ENCODE measurements at places on chromosomes 1 and 21.

DNA sequence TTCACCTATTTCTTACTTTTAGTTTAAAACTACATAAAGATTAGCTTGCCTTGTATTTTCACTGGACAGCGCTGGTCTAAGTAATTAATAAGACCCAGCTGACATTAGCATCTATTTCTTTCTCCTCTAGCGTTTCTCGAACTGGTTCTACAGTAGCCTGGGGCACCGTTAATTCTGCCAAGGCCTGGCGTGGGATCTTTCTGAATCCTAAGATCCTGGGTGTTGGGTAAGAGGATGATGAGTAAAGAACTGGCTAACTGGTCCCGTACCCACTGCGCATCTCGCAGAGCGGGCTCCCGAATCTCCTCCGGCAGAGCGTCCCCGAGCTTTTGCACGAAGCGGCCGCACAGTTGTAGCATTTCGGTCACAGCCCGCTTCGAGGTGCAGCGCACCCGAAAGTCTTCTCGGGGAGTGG, 309 bp downstream of the NSL1 start:
- no peak for DNase-seq

GRCh38 chr1:14247666-14248065, 350.8 kb upstream of the KAZN start:
- DNase-seq: no peak

- no peak for DNase-seq
These were observed 67.1 kb upstream of the PGBD5 start for GRCh38 chr1:230493264-230493663.

DNA sequence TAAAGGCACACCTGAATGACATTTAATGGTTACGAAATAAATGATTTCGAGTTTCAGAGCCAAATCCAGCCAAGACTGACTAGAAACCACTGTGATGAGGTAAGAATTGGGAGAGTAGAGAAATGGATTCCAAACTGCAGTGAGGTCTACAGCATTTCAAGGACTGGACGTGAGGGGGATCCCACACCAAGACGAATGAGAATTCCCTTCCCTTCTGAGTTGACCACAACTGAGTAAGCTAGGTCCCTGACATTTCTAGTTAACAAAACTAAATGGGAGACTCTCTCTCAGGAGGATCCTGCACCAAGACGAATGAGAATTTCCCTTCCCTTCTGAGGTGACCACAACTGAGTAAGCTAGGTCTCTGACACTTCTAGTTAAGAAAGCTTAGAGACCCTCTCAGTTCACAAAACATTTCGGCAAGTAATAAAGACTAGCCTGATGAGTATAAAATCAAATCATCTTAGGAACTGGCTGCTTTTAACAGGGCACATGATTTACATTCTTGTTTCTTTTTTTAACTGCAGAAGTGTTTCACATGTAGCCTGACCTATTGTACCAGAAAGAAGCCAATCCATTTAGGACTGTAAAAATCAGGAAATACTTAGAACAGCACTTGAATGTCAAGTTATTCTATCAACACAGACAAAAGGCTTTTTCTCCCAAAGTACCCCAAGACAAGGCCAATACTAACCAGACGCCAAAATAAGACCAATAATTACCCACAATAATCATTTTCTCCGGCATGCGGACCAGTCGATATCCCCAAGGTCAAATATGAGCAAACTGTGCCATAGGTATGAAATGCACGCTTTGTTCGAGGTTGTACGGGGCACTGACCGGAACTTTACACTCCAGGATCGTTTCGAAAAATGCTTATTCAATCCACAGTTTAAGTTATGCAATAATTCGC, 1.4 kb upstream of the SPATA1 start:
- peak; percentile 23 for DNase-seq

DNA sequence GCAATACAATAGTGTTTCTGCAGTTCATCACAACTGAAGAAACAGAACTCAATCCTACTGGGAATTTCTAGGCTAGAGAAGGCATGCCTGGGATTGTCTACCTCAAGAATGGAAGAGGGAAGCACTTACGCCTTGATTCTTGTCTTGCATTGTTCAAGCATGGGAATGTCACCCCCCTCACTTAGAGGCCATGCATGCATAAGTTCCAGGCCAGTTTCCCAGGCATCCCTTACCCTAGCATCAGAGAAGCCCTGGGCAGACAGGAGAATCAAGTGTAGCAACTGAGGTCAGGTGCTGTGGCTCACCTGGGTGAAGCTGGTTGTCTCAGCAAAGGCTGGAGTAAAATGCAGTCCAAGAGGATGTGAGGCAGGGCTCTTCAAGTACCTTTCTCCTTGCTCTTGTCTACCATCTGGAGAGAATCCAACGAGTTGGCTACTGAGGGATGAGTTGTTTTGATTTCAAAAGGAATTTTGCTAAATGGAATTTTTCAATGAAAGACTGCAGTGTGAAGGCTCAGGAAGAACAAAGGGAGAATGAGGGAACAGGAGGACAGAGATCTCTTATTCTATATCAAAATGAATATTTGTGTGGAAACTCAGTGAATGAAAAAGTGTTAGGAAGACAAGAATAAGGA, 174.3 kb downstream of the NEK7 start:
- no peak for DNase-seq

- no peak for DNase-seq
These were observed 18.7 kb upstream of the NBL1 start for GRCh38 chr1:19625291-19625937.

DNA sequence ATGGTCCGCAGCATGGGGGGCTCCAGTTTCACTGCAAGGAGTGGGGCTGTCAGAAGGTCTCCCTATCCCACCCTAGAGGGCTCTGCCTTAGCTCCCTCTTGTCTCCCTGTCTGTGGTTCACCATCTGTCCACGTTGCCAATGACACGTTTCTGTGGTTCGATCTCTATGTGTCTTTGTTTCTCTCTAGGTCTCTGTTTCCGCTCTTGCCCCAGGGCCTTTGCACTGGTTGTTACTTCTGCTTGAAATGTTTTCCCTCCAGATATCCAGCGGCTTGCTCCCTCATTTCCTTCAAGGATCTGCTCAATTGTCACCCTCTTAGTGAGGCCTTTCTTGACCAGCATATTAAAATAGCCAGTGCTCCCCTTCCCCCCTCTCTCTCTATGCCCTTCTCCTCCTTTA, 8.5 kb upstream of the MRPS15 start:
- no peak for DNase-seq

DNA sequence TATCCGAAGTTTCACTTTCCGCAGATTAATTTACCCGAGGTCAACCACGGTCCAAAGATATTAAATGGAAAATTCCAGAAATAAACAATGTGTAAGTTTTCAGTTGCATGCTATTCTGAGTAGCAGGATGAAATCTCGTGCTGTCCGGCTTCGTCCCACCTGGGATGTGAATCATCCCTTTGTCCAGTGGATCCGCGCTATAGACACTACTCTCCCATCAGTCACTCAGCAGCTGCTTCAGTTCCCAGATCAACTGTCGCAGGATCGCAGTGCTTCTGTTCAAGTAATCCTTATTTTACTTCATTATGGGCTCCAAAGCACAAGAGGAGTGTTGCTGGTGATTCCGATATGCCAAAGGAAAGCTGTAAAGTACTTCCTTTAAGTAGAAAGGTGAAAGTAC, 8.3 kb upstream of the LRP8 start:
- no peak for DNase-seq

DNA sequence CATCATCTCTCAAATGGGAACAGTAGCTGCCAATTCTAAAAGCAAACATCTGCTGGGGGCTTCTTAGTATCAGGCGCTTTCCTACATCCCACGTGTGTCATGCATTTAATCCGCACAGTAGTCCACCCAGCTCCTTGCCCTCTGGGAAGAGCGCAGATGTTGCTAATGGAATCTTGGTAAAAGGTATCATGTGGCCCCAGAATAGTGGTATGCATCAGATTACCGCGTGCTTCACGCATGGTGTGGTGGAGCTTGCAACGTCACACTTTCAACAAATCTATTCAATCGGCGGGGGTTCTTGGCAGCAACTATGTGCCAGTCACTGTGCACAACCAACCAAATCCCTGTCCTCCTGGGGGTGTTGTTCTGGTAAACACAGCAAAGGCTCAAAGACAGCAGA, 141.0 kb downstream of the HIVEP3 start:
- no peak for DNase-seq

DNA sequence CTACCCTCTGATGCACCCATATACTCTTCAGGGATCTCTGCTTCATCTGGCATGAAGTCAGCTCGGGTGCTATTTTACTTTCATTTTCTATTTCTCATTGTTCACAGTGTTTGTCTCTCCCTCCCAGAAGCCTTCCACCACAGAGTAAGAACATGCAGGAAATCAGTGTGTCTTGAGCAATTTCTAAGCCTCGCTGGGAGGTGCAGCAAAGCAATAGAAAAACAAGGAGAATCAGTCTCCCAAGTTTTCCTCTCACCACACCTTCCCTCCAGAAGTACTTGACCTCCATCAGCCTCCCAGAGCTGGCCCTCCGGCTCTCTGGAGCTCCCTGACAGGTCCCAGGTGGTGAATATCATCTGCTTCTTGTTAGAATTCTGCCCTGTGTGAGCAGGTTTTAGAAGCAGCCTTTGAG, 594.7 kb upstream of the CAMK1G start:
- DNase-seq: no peak

DNA sequence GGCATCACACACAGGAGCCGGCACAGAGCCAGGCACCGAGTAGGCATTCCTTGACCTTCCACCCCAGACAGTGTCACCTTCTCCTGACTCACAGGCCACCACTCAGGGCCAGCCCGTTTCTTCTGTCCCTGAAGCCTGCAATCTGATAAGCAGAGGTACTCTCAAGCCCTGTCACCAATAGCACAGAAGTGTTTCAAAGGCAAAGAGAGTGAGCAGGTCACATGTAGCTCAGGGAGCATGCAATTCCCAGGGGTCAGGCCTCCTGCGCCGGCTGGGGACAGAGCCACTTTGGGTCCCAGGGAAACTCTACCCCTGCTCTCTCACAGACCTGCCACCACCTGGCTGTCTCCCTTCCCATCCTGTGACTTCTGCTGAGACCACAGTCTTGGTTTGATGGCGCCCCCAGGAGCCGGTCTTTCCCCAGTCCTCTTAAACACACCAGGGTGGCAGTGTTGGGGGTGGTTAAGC, 13.2 kb downstream of the CAPN9 start:
- no peak for DNase-seq

DNA sequence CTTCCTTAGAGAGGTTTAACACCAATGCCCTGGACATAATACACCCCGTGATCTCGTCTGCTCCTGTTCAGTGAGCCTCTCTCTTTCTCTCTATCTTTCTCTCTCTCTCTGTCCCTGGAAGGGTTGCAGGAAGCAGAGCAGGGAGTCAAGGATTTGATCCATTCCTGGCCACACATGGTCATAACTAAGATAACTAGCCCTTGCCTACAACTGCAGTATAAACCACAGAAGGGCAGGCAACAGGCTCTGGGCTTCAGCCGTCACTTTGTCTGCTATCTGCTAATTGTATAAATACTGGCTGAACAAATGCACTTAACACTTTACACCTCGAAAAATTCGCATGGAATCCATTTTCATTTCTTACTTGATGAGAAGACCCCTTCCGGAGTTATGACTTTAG, 357.5 kb upstream of the RUNX1 start:
- DNase-seq: no peak

- no peak for DNase-seq
These were observed 16.4 kb upstream of the NFASC start for GRCh38 chr1:204854286-204854685.

DNA sequence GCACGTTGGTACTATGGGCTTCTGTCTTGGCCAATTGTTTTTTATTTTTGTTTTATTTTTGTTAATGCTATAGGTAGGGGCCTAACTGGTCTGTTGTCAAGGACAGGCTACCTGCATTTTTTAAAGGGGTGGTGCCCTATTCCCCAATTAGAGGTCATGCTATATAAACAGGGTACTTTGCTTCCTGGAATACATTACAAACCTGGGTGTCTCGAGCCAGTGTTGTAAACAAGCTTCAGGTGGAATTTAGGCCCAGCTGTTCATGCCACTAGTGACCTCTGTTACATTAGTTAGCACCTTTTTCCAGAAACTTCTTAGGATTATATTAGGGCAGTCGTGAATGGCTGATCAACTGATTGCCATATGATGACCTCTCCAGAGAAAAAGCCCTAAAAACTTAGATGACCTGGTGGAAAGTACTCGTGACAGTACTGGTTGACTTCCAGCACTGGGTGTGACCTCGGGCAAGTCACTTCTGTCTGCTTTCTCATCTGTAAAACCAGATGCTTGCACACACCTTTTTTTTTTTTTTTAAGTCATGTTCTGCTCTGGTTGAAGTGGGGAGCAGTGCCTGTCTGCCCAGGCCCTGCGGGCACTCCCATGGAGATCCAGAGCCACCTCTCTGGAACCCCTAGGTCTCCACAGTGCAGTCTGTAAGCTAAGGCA, 46.5 kb downstream of the ELK4 start:
- DNase-seq: no peak

DNA sequence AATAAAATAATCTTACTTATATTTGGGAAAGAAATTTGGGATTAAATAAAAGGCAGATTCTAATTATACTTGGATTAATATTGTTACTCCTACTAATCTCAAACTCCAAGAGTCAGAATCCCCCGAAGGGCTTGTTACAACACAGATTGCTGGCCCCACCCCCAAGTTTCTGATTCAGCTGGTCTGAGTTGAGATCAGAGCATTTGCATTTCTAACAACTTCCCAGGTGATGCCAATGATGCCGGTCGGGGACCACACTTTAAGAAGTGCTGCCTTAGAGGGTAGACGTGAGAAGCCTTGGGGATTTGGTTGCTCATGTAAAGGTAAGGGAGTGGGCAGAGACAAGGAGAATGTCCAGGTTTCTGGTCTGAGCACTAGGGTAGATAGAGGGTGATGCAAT, 47.2 kb downstream of the FMN2 start:
- DNase-seq: no peak

DNA sequence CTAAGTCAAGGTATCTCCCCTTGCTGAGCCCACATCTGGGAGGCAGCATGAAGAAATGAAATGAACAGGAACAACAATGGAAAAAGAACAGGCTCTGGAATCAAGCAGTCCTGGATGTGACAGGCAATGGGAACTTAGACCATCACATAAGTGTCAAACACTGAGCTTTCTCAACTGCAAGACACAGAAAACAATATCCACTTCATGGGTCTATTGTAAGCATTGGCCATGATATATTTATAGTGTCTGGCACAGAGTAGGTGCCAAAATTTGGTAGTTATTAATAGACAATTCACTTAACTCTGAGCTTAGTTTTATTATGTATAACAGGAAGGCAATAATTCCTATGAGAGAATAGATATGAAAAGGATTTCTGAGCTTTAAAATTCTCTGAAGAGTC, 64.1 kb upstream of the ATP1B1 start:
- no peak for DNase-seq
